T follicular helper cell (primary cell): ENCODE measurements at places on chromosomes 1 and 21.

GRCh38 chr21:45512626-45513002, 29.6 kb downstream of the SLC19A1 start:
- no peak for DNase-seq

DNA sequence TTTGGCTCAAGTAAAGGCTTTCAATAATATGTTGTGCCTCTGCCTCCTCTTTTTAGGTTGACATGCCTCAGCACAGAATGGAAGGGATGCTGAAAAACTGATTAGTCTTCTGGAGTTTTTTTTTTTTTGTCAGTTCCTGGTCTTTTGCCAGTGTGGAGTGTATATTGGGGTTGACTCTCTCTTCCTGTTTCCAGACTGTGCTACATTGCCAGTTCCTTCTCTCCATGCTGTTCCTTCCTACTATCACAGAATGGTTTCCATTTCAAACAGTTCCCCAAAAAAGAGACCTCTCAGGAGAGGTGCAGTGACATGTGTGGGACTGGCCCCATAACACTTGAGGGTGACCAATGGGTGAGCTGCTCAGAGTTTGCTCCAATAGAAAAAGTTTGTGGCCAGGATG, 101.7 kb upstream of the ETV3 start:
- no peak for DNase-seq

DNA sequence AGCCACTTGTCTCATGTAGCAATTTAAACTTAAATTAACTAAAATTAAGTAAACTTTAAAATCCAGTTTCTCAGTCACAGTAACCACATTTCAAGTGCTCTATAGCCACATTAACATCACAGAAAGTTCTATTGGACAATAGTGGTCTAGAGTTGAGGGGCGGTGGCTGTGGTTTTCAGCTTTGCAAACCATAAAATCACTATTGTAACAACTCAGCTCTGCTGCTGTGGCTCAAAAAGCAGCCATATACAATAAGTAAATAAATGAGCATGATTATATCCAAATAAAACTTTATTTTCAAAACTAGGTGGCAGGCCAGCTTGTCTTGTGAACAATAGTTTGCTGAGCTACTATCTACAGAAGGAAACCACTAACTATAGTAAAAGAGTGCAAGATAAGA, 43.4 kb upstream of the C1orf53 start:
- DNase-seq: no peak

- DNase-seq: no peak
These were observed 128.4 kb downstream of the TGFB2 start for GRCh38 chr1:218473522-218473921.
